ENCODE measurements at places on chromosomes 1 and 21.
A peak's percentile ranks its signal among the peaks of the same experiment; 100 is the strongest.

GRCh38 chr1:6653436-6654290 is 29.0 kb downstream of the THAP3 start:
- DNase-seq = no peak

DNA sequence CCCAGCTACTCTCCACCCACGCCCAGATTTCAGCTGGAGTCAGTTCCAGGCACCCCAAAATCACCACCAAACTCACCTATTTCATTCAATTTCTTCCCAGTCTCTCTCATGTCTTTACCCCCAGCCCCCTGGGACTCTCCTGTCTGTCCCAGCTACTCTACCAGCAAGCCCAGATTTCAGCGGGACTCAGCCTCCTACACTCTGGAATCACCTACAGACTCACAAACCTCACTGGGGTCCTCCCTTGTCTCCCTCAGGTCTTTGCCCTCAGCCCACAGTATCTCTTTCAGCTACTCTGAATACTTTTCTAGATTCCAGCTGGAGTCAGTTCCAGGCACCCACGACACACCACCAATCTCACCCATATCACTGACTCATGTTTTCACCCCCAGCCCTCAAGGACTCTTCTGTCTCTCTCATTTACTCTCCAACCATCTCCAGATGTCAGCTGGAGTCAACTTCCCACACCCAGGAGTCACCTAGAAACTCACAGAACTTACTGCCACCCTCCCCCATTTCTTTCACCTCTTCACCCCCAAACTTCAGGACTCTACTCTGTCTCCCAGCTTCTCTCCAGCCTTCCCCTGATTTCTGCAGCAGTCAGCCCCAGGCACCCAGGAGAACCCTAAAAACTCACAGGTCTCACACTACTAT is 1529.3 kb upstream of the TPTE start:
- DNase-seq = no peak

GRCh38 chr1:69535490-69535889 is 32.2 kb upstream of the LRRC7 start:
- DNase-seq = no peak

DNA sequence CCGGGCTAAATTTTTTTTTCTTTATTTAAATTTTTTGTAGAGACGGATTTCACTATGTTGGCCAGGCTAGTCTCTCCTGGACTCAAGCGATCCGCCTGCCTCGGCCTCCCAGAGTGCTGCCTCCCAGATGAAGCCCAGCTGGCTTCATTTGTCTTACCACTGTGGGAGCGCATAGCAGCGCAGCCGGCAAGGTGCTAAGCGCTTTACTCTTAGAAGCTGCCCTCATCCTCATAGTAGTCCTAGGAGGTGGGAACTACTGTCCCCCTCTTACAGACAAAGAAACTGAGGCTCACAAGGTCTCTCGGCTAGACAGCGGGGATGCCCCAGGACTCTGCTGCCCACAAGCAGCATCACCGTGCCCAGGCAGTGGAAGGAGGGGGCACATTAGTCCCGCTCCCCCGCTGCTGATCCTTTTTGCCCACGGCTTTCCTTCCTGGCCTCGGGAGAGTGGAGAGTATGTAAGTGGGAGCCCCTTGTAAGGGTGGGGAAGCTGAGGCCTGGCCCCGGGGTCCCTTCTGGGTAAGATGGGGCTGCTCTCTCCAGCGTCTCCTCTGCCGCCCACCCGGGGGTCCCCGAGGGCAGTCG is 726 bp downstream of the TMEM54 start:
- no peak for DNase-seq

DNA sequence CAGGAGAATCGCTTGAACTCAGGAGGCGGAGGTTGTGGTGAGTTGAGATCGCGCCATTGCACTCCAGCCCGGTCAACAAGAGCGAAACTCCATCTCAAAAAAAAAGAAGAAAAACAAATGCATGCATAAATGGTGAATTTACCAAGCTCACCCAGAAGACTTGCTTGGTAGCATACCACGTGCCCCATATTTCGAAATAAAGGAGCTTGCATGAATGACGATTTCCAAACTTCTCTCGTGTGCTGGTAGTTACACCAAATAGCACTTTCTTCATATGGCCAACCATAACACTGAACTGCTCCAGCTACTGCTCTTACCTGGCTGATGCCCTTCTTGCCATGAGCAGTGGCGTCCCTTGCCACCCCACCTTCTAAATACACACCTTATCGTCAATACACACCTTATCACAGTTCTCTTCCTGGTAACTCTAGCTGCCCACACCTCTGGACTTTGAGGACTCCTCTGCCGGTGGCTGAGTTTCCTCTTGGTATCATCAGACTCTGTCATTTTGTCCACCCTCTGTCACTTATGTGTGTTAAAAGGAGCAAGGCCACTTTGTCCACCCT is 2.8 kb downstream of the DOP1B start:
- no peak for DNase-seq

DNA sequence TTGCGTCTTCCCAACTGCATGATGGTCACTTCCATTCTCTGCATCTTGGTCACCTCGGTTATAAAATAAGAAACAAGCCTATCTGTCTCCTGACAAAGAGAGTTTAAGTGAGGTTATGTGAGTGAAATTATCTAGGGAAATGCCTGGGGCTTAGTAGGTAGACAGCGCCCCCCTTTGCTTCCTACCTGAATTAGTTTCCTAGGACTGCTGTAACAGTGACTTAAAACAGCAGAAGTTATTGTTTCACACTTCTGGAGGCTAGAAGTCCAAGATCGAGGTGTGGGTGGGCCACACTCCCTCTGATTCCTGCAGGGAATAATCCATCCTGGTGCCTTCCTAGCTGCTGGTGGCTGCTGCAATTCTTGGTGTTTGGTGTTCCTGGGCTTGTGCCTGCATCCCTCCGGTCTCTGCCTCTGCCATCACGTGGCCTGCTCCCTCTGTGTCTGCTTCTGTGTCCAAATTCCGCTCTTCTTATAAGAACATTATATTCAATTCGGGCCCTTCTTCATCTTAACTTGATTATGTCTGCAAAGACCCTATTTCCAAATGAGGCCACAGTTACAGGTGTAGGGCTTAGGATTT is 92.6 kb downstream of the IGSF21 start:
- no peak for DNase-seq

- DNase-seq = no peak
Measured at GRCh38 chr21:35838987-35839763, 221.2 kb downstream of the SETD4 start.

DNA sequence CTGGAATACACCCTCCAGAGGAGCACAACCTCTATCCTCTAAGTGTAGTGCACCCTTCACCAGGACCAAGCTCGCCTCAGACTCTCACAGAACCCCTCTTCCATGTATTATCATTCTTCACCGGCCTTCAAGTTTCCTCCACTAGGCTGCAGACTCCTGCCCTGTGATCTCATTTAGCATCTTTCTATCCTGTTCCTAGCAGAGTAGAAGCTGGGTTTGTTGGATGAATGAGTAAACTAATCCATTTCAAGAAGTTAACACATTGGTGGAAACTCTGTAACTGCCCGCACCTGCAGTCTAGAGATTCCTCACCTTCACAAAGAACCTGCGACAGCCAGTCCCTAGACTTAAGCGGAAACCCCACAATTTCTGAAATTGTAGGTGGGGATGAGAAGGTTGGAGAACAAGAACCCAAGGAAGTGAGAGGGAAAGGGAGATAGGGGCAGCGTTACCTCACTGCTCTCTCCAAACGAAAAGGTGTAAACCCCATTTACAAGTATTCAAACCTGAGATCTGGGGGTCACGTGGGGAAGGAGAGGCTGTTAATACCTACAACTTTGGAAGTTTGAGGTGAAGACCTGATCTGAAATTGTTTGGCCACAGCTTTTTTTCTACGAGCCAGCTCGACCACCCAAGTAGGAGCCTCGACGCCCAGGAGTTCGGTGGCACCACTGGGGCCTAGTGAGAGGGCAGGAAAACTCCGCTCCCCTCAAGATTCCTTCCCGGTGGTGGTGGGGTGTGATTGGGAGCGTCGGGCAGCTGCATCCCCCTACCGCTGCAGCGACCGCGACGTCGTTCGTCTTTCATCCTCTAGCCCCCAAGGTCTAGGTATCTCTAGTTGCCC is 1.2 kb downstream of the PTPN14 start:
- DNase-seq = peak; percentile 73

DNA sequence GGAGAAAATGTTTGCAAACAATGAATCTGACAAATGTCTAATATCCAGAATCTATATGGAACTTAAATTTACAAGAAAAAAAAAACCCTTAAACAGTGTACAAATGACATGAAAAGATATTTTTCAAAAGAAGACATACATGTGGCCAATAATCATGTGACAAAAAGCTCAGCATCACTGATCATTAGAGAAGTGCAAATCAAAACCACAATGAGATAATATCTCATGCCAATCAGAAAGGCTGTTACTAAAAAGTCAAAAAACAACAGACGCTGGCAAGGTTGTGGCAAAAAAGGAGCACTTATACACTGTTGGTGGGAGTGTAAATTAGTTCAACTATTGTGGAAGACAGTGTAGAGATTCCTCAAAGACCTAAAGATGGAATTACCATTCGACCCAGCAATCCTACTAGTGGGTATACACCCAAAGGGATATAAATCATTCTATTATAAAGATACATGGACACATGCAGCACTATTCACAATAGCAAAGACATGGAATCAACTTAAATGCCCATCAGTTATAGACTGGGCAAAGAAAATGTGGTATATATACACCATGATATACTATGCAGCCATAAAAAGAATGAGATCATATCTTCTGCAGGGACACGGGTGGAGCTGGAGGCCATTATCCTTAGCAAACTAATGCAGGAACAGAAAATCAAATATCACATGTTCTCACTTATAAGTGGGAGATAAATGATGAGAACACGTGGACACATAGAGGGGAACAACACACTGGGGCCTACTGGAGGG is 123.2 kb downstream of the PTPRC start:
- no peak for DNase-seq

GRCh38 chr1:174883409-174883808 is 116.3 kb upstream of the CACYBP start:
- DNase-seq = peak; percentile 22

DNA sequence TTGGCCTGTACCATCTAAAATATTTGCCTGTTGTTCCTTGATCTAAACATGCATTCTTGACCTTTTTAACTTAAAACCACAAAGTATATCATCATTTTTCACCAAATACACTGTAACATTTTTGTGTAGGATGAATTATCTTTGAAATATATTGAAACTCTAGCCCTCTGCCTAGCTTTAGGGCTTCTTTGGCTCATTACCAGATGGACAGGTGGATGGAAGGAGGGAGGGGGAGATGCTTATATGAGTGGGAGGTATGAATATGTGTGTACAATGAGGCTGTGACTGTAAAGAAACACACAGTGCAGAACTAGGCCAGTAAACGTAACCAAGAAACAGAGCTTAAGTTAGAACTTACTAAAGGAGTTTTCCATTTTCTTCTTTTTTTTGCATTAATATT is 118.5 kb downstream of the ESRRG start:
- no peak for DNase-seq

DNA sequence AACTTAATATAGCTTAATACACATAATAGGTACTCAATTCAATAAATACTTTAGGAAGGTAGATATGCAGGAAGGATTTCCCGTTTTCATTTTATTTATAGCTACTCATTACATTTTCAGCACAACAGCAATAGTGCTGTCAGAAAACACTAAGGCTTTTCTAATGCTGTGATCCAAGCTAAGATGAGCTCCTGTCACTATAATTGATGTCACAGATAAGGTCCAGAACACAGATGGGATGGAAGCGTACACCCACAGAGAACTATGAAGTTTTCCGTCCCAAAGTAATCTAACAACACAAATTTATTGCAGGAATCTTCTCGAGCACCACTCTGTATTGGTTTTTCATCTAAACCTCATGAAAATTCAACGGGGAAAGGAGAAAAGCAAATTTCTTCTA is 13.6 kb downstream of the AUNIP start:
- DNase-seq = no peak

DNA sequence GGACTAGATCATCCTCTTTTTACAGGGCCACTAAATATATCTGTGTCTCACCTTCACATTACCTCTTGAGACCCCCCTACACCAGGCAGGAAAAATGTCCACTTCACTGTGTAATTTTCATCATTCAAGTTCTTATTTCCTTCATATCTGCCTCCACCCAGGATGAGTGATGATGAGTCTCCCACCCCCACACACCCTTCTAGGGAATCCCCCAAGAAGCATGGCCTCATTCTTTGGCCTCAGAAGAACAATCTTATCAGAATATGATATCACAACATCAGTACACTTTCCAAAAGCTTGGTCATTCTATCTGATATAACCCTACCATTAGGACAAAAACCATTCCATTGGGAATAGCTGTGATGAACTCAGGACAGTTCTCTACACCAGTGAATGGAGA is 170.3 kb upstream of the DUSP10 start:
- no peak for DNase-seq

DNA sequence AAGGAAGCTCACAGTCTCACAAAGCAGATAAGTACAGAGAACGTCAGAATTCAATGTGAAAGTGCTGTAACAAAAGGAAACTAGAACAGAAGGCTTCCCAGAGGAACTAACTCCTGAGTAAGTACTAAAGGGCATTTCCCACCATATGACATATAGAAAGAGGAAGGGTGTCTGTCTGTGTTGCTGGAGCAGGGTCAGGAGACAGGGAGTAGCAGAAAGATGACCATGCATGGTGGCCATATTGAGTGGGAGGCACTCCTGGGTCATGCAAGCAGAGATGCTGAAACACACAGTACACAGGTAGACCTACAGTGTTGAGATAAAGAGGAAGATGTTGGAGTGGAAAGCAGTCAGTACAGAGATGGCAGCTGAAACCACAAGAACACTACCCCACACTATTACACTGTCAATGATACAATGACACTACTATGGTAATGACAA is 47.3 kb downstream of the SLC25A24 start:
- DNase-seq = no peak

DNA sequence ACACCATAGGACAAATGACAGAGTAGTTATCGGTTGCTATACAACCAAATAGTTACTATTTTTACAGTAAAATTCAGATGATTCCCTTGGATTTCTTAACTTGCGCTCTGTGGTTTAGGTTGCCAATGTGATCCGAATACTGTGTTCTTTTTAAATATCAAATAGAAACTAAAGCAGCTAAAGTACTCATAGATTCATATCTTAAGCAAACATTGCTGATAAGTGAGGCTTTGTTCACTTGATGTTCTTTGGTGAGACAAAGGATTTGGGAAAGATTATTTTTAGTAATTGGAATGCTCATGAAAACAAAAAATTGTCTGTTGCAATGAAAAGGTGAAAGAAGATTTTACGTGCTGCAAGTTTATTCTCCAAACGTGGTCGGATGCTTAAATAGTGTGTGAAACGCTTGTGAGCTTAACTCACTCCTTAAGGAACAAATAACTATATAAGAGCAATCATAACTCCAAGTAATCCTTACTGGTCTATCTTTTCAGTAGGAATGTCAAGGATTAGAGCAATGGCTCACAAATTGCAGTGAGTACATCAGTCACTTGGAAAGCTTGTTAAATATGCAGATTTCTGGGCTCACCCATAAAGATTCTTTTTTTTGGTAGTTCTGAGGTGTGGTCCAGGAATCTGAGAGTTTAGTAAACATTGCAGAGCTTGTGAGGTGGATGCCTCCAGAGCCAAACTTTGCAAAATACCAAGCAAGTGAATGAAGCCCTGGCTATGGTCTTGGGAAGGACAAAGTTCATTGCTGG is 31.8 kb upstream of the PDC start:
- no peak for DNase-seq

- no peak for DNase-seq
Measured at GRCh38 chr1:31418626-31419323, 5.8 kb downstream of the SERINC2 start.

GRCh38 chr1:244590670-244591069 is 62.3 kb upstream of the DESI2 start:
- no peak for DNase-seq

GRCh38 chr1:96554364-96554763 is 167.2 kb upstream of the PTBP2 start:
- no peak for DNase-seq

- no peak for DNase-seq
Measured at GRCh38 chr1:179029321-179029759, 3.6 kb downstream of the FAM20B start.
